Nucleus accumbens (tissue), 56 donors: ENCODE measurements at places on chromosomes 5 and 9.

- no peak for DNase-seq
Measured at GRCh38 chr9:92647671-92648473, 22.1 kb downstream of the IPPK start.

- no peak for DNase-seq
Measured at GRCh38 chr5:172729588-172729987, 41.4 kb downstream of the DUSP1 start.

- DNase-seq, result peak; percentile 31
Measured at GRCh38 chr5:171521219-171521633, 101.8 kb downstream of the FGF18 start.

DNA sequence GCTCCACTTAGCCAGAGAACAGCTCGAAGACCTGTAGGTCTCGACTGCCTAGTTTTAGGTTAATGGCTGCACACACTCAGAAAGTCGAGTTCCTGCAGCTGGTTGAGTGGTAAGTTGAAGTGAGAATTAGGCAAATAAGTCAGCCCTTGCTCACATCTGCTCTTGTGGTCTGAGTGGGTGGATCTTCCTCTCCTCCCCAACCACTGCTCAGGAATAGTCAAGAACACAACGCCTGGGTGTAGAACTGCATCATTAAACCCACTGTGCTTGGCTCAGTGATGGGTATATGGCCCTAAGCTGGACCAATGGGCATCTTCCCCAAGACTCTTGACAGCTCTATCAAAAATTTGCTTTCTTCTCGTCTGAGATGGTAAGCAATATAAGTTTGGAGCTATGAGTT lies 20.9 kb upstream of the ADAM19 start:
- no peak for DNase-seq

DNA sequence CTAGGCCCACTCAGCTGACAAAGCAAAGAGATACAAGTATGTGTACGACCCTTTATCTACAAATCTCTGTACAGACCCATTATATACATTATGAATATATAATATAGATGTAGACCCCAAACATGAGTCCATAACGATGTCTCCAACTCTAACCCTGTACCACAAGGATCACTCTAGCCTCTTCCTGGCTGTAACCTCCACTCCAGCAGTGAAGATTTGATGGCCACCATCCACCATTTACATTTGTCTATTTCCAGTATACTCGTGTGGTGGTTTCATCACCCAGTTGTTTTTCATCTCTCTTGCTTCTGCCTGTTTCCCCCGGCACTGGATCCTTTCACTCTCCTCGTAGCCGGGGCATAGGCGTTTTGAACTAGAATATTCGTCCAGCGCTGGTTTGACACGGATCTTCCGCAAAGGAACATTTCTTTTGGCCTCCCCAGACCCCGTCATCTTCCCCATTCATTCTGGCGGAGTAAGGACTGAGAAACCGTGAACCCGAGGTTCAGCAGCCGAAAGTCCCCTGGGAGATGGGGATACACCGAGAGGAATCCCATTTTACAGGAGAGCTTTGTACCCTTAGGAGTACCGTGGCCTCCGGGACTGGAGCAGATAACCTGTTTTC lies 828 bp upstream of the TRIO start:
- no peak for DNase-seq

- DNase-seq, result no peak
Measured at GRCh38 chr5:78647351-78647818, 1.2 kb downstream of the LHFPL2 start.

GRCh38 chr5:176779537-176779936 lies 30.8 kb upstream of the UNC5A start:
- DNase-seq, result no peak

- DNase-seq, result no peak
Measured at GRCh38 chr9:132239518-132239917, 77.7 kb downstream of the NTNG2 start.

DNA sequence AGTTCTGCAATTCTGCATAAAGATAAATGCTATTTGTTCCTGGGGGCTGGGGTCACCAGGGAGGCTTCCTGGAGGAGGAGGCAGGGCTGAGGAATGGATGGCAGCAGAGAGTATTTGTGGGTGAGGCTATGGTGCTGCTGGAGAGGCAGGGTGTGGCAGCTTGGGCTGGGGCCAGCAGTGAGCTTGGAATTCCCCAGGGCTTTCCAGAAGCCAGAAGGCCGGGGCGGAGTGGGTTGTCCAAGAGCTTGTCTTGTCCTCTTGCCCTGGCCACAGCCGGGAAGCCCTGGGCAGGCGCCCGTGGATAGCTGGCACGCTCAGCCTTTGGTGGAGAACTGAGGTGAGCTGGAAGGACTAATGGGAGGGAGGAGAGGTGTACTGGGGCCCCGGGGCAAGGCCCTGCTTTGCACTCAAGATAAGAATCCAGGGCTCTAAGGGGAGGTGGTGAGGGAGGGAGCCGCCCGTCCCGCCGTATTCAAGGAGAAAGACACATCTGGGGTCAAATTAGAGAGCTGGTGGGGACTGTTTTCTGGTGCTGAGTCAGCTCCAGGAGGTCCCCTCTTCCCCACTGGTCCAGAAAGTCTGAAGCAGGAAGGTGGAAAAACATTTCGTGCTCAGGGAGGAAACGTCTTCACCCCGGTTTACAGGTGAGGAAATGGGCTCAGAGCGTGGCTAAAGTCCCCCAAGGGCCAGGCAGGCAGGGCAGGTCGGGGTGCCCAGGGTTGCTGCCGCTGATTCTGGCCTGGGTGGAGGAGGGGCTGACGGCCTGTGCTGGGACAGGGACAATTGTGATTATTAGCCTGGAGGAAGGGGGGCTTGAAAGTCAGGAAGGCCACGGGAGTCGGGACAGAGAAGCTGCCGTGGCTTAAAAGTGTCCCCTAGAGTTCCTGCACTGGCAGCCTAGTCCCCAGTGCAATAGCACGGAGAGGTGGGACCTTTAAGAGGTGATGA lies 26.9 kb upstream of the CNOT6 start:
- no peak for DNase-seq

DNA sequence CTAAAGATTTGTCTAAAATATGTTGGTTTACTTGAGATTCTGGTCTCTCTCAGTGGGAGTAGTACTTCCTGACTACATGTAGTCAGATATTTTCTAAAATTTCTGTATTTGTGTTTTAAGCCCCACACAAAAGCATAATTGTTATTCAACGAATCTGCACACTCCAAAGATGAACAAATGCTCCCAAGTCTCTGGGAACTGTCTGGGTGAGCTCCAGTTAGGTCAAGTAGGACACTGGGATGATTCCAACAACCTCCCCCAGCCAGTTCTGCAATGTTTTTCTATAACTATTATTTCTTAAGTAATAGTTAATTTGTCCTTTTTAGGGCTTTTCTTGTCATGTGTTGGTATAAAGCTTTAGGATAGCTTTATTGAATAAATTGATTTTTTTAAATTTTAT lies 174.6 kb downstream of the FAM174A start:
- DNase-seq, result no peak

- DNase-seq, result no peak
Measured at GRCh38 chr5:83149671-83150070, 72.3 kb downstream of the XRCC4 start.

- no peak for DNase-seq
Measured at GRCh38 chr9:137358126-137358525, 56.1 kb upstream of the NRARP start.

GRCh38 chr5:54098267-54098666 lies 212.1 kb downstream of the ARL15 start:
- no peak for DNase-seq

DNA sequence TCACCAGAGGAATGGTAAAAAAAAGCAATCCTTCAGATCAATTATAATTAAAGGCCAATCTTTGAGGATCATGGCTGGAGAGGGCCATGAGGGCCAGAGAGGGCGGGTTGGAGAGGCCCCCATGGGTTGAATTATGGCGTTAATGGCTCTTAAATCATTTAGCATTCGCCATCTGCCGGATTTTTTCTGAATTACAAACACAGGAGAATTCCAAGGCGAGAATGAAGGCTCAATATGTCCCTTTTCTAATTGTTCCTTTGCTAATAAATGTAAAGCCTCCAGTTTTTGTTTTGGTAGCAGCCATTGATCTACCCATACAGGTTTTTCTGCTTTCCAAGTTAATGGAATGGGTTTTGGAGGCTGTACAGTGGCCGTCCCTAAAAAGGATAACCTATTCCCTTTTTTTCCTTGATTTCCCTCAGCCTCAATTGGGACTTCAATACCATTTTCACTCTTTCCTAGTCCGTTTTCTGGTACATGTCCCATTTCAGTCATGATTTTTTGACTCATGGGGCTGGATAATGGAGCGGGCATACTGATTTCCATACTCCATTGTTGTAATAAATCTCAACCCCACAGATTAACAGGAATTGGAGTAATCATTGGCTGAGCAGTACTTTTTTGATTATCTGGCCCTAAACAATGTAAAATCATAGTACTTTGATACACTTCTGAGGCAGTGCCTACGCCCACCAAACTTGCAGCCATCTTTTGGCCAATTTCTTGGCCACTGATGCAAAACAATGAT lies 6.7 kb upstream of the TMEM141 start:
- no peak for DNase-seq

GRCh38 chr9:8484597-8485191 lies 685.1 kb upstream of the DMAC1 start:
- no peak for DNase-seq

- no peak for DNase-seq
Measured at GRCh38 chr9:115118879-115119218, 892 bp upstream of the TNC start.

- DNase-seq, result no peak
Measured at GRCh38 chr5:166595274-166595951, 1696.0 kb upstream of the WWC1 start.

DNA sequence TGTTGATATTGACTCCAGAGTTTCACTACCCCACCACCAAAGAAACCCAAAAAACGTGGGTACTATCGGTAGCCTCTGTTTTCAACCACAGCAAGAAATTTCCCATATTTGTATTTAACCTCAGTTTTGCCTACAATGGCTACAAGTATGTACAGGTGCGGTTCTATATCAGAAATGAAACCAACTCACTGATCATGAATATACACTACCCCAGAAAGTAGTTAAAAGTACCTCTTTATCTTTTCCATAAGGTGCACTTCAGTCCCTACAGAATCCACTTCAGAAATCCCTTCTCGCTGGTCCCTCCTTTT lies 140.6 kb upstream of the SLC12A2 start:
- no peak for DNase-seq

DNA sequence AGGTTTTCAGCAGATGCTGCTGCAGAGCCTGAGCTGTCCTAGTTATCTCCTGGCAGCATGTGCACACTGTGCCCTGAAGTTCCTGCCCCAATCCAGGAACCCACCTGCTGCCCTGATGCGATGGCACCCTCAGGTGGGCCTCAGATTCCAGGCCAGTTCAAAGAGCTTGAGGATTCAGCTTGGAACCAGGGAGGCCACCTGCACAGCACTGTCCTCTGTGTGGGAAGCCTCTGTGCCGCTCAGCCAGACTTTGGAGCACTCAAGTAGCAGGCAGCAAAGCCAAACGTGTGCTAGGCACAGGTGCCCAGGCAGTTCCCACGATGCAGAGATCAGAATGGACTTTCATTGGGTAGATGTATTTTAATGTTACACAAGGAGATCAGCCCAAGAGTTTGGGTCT lies 132.8 kb upstream of the RAPGEF1 start:
- no peak for DNase-seq

DNA sequence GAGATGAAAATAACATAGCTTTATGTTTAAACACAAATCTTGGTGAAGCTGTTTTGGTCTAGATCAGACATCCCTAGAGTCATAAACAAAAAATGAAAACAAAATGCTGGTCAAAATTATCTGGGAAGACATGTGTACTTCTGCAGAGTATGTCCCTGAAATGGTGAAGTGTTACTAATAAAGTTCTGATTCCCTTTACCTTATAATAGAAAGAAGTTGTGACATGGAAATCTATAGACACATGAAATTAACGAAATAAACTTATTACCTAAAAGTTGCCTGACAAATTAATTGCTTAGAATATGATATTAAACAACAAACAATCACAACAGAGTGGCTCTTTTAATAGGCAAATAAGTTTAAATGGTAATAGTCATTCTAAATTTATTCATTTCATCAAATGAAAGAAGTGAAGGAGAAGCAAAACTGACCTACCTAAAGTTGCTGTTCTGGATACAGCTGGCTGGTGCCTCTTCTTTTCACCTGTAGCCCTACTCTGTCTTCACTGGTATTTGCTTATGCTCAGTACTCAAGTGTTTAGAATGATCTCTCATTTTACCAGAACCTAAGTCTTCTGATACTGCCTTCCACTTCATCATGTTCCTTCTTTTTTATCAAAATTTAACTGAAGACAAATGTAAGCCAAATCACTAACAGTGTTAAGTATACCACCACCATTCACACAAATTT lies 38.8 kb downstream of the FNIP1 start:
- DNase-seq, result no peak

DNA sequence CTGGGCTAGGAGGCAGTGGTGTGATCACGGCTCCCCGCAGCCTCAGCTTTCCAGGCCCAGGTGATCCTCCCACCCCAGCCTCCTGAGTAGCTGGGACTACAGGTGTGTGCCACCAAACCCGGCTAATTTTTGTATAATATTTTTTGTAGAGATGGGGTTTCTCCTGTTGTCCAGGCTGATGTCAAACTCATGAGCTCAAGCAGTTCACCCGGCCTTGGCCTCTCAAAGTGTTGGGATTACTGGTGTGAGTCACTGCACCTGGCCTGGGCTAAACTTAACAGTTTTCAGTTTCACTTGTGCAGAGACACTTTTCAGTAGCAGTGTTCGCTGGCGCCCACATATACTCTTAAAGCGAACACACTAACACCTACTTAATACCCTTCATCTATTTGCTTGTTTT lies 205.6 kb upstream of the ZNF608 start:
- no peak for DNase-seq

DNA sequence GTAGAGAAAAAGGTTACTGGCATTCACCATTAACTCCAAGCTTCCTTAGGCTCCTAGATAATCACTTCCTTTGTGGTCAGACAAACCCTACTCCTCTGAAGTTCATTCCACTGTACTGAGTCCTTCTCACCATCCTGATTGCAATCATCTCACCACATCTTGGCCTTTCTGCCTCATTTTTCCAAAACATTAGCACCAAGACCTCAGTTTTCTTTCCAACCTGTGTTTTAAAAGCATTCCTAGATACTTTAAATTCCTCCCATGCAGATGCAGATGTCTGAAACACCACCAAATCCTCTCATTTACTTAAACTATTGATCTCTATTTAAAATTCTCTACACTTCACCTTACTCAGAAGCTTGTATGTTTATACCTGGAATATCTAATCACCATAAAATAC lies 961.3 kb upstream of the CTNND2 start:
- no peak for DNase-seq

DNA sequence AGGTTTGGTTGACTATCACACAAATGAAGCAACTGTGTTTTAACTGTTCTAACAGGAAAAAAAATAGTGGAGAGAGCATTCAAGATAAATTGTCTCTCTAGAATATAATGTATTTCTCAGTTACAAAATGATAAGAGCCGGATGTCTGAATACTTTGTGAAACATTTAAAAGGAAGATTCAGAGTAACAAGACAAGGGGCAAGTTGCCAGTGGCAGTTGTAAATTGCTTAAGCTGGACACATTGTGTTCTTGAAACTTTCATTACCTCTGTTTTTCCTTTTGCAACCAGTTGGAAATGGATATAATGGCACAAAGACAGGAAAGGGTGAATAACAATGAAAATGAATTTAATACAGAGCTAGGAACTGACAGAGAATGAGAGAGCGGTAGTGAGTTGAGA lies 15.2 kb upstream of the TBCA start:
- DNase-seq, result no peak

- no peak for DNase-seq
Measured at GRCh38 chr9:131068076-131068816, 28.1 kb upstream of the AIF1L start.
